Effector CD4-positive, alpha-beta T cell (primary cell): ENCODE measurements at places on chromosomes 7 and 10.

- no peak for DNase-seq
Observed at GRCh38 chr10:91296471-91296870, 76.0 kb downstream of the PCGF5 start.

GRCh38 chr7:34900891-34901513 is 136.3 kb downstream of the DPY19L1 start:
- DNase-seq = no peak

GRCh38 chr10:82176587-82176986 is 301.6 kb downstream of the NRG3 start:
- no peak for DNase-seq

DNA sequence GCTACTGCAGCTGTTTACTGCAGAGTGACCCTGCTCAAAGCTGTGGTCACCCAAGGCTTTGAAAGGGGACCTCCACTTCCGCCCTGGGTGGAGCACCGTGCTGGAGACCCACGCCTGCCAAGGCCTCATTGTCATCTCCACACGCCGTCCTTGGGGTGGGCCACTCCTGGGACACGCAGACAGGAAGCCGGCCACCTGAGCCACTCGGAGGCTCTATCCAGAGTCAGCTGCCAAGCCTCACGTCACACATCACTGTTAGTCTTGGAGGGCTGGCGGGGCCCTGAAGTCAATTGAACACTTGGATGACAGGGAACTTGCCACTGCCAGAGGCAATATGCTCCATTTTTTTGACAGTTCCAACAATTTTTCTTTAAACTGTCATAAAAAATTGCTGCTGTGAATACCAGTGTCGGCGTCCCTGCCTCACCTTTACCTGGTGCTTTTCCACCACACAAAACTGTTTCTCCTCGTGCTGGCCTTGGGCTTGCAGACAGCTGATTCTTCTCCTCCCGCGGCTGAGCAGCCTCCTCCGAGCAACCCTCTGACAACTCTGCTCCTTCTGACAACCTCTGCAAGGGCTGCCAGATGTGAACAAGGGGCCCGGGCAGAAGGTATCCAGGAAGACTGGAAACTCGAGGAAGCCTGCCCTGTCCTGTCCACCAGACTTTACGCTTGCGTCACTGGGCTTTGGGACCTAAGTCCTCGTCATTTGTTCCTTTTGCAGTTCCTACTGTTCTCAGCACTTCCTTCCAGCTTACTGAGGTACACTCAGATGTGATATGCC is 81.9 kb downstream of the EGFR start:
- no peak for DNase-seq

GRCh38 chr10:3889961-3890522 is 105.0 kb upstream of the KLF6 start:
- no peak for DNase-seq

GRCh38 chr10:108817584-108817983 is 1105.7 kb downstream of the XPNPEP1 start:
- DNase-seq = no peak

GRCh38 chr10:42754155-42755027 is 28.2 kb upstream of the BMS1 start:
- DNase-seq = no peak

- DNase-seq = no peak
Observed at GRCh38 chr10:104122225-104123107, 495 bp downstream of the SFR1 start.

DNA sequence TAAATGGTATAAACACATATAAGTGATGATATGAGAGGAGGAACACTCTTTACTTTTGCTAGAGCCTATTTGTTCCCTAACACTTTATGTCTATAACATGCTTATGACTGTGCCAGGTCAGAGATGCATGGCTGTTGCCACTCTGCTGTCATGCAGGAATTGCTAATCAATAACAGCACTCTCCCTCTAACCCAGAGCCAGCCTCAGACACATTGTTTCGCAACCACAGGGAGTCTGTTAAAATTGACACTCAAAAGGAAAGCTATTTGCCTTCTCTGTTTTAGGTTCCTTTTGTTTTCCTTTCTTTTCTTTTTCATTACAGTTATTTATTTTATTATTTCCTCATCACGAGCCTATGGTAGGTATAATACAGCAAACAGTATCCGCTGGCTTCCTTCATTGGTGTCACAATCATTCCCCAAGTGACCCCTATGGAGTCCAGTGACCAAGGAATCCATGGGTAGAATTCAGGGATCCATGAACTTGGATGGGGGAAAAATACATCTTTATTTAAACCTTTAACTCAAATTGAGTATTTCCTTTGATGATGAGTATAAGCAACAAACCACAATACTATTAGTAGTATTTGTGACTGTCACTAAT is 6.8 kb downstream of the PON2 start:
- DNase-seq = no peak

DNA sequence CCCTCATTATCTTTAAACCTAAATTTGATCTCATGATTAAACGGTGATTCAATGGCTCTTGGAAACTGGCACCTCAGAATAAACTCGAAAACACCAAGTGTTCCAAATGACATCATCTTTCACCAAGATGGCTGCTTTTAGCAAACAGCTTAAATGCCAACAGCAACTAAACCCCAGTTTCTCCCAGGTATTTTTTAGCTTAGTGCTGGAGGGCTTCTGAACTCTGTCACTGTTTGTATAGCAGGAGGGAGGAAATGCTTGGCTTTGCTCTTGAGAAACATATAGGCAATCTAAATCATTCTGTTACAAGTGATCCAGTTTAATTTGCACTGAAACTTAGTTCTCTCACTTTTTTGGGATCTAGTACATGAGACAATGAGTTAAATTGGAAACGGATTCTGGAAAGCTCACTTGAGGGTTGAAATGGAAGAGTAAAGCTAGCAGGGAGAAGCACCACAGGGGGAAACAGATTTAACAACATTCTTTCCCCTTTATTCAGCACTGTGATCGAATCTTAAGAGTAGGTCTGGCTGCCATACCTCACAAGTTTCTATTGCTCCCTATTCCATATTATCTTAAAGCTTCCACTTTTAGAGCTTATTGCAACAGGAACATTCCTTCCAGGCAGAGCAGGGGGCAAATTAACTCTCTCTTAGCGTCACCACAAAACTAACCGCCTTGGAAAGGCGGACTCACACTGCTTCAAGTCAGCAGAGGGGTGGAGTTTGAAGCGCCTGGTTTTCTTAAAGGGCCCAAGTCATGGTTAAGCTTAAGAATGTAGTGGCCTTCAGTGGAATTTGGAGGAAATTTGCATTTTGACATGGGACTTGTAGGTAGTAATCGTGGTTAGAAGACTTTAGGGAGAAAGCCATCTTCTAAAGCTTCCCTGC is 1.8 kb upstream of the CCDC6 start:
- DNase-seq = peak; percentile 29
